ENCODE measurements at places on chromosomes 1 and 21.

GRCh38 chr1:33008051-33008914, 28.4 kb downstream of the AK2 start:
- ATAC-seq: no peak

GRCh38 chr1:37238364-37239224, 204.3 kb upstream of the GRIK3 start:
- ATAC-seq: no peak

- ATAC-seq: no peak
Observed at GRCh38 chr1:67931198-67931597, 97.9 kb upstream of the GNG12 start.

DNA sequence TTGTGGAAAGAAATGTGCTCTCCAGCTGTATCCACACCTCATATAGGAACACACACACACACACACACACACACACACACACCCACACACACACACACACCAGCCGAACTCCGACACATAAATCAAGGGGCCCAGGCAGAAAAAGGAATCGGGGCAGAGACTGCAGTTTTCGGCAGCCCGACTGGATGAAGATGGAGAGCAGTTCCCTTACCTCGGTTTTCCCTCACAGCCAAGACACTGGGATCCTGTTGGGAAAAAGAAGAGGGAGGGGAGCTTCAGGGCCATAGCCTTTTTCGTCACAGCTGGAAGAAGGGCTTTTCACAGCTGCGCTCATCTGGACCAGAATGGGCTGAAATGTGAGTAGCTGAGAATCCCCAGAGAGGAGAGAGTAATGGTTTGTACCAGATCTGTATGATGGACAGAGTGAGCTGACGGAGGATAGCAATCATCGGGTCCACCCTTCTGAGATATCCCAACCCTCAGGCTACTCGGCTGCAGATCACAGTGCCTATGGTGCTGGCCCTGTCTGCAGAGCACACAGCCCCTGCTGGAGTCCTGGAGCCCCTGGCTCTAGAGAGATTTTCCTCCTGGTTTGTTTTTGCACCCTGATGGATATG, 37.7 kb downstream of the PIK3C2B start:
- no peak for ATAC-seq

DNA sequence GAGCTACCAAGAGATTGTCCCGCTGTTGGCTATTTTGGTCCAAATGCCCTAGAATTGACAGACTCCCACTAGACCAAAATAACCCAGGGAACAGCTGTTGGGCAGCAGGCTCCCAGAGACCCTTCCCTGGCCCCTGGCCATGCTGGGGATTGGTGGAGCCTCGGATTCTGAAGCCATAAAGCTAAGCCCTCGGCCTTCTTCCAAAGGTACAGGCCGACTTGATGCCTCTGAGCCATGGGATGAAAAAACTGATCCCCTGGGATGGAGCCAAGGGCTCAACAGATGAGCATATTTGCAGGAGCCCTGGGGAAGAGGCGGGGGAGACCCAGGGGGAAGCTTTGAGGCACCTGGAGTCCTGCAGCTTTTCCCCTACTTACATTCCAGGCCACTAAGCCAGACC, 1.0 kb upstream of the LRRC38 start:
- no peak for ATAC-seq

DNA sequence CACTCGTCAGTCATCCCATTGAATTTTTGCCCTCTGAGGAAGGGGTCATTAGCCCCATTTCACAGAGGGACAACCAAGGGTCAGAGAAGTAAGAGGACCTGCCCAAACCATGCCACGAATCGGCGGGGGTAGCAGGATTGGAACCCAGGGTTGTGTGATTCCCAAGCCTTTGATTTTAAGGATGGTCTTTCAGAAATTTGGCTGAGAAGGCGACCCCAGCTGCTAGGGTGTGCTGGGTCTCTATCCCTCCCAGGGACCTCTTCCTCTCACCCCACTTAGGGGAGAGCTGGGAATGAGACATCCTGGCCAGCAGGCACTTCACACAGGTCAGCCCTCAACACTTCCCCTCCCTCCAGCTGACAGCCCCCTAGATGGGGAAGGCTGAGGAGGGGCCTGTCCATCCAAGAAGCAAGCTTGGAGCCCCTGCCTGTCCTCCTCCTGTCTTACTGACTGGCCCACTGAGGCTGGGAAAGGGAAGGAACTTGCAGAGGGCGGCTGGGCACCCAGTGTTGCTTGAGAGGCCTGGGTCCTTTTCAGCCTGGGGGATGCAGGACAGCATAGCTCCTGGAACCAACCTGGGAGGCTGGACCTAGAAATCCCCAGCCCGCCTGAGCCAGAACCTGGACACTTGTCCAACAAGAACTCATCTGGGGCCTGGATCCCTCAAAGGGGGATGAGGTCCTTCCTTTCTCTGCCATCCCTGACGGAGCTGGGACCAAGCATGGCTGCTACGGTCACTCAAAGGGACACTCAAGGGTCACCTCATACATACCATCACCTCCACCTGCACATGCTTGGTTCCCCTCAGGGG, 1.7 kb downstream of the SDC3 start:
- no peak for ATAC-seq

GRCh38 chr1:30764396-30764795, 6.8 kb upstream of the LAPTM5 start:
- ATAC-seq: no peak

GRCh38 chr1:173195596-173196088, 11.5 kb downstream of the TNFSF4 start:
- ATAC-seq: peak; percentile 58

DNA sequence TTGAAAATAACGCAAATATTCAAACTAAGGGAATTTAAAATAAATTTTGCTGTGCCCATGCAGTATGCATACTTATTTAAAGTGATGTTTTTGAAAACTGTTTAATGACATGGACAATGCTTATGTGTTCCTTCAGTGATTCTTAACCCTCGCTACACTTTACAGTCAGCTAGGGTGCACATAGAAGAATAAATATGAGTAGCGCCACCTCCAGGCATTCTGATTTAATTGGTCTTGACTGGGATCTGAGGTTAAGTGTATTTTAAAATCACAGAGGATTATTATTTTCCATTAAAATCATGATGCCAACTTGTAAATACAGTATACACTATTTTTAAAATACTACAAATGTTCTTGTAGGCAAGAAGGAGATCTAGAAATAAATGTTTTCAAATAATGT, 373.5 kb upstream of the ADGRL4 start:
- ATAC-seq: no peak

DNA sequence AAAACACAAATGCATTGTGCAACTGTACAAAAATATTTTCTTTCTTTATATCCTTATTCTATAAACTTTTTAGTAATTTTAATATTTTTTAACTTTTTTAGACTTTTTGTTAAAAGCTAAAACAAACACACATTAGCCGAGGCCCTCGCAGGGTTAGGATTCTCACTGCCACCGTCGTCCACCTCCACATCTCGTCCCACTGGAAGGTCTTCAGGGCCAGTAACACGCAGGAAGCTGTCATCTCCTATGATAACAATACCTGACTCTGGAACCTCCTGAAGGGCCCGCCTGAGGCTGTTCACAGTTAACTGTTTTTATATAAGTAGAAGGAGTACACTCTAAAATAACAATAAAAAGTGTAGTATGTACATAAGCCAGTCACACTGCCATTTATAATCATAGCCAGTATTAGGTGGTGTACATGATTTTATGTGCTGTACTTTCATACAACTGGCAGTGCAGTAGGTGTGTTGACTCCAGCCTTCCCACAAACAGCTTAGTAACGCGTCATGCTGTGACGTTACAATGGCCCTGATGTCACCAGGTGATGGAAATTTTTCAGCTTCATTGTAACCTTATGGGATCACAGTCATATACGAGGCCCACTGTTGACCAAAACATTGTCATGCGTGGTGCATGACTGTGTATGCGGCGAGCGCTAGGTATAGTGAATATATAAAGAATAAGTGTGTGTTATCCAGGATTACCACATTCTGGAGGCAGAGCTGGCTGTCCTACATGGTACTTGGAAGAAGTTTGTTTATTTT, 8.8 kb downstream of the TFF2 start:
- no peak for ATAC-seq

- no peak for ATAC-seq
Observed at GRCh38 chr1:225977937-225978748, 21.0 kb downstream of the SDE2 start.

GRCh38 chr1:55209247-55209646, 5.9 kb downstream of the USP24 start:
- ATAC-seq: no peak

GRCh38 chr1:221795380-221795779, 53.5 kb upstream of the DUSP10 start:
- peak; percentile 22 for ATAC-seq

GRCh38 chr1:90854397-90854924, 137.4 kb upstream of the BARHL2 start:
- no peak for ATAC-seq

GRCh38 chr1:246875041-246876026, 56.4 kb downstream of the AHCTF1 start:
- ATAC-seq: peak; percentile 96

- ATAC-seq: no peak
Observed at GRCh38 chr1:110501488-110502132, 17.4 kb downstream of the KCNA10 start.

- ATAC-seq: no peak
Observed at GRCh38 chr1:37947364-37947763, 511 bp upstream of the INPP5B start.

- peak; percentile 88 for ATAC-seq
Observed at GRCh38 chr1:904310-904950, 19.3 kb upstream of the SAMD11 start.

GRCh38 chr1:244254467-244254866, 197.2 kb downstream of the ADSS2 start:
- no peak for ATAC-seq

DNA sequence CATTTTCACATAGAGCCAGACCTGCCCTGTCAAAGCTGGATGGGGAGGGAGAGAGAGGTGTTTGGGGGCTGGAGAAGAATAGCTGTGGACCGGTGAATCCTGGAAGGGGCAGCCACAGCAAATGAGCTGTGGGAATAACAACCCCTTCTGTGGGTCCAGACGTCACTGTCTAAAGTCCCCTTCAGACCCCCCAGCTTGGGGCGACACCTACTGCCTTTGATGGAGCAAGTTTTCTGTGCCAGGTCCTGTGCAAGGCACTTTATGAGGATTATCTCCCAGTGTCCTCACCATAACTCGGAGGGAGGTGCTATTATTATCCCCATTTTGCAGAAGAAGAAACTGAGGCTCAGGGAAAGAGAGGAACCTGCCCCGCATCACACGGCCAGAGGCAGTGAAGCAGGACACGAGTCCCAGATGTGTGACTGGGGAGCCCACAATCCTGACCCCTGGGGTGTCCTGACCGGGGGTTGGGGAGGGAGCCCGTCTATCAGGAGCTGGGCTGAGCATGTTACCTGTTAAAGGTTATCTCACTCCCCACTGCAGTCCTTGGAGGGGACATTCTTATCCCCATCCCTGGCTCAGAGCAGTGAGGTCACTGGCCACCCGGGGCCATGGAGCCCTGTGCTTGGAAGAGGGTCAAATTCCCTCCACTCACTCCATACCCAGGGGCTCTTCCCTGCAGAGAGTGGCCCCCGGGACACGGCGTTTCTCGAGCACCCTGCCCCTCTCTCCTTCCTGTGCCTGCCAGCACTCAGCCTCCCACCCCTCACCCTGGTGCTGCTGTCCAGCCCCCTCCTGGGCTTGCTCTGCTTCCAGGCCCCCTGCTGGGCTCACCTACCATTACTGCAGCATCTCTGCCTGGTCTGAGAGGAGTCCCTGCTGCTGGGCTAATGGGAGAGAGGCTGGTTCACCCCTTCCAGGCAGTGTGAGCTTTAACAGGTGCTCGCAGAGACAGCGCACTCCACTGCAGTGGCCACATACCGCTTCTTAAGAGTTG, 132.9 kb downstream of the PTPRU start:
- ATAC-seq: no peak

- ATAC-seq: no peak
Observed at GRCh38 chr1:201970334-201971159, 11.9 kb upstream of the RNPEP start.

DNA sequence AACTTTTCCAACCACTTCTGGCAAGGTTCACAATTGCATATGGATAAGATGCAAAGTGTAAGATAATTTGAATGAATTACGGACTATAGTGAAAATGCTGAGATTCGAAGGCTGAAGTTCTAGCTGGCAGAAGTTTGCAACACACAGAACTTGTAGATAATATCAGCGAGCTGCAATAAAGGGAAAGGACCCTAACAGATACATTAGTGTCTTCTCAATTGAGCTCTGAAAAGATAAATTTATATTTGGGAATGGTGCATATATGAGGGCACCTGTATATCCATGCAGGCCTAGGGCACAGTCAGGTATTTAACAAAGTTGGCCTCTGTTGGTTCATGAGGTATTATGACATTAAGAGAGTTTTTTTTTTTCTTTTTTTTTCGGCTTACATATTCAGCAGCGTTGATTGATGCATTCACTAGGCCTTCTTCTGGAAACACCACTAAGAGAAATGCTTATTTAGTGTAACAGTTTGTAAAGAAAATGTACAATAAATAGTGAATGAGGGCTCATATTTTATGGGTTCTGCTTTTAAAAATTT, 2.2 kb downstream of the NFIA start:
- no peak for ATAC-seq

- ATAC-seq: no peak
Observed at GRCh38 chr1:191043066-191043465, 565.4 kb upstream of the BRINP3 start.
